ENCODE measurements at places on chromosomes 11 and 22.
A peak's percentile ranks its signal among the peaks of the same experiment; 100 is the strongest.

DNA sequence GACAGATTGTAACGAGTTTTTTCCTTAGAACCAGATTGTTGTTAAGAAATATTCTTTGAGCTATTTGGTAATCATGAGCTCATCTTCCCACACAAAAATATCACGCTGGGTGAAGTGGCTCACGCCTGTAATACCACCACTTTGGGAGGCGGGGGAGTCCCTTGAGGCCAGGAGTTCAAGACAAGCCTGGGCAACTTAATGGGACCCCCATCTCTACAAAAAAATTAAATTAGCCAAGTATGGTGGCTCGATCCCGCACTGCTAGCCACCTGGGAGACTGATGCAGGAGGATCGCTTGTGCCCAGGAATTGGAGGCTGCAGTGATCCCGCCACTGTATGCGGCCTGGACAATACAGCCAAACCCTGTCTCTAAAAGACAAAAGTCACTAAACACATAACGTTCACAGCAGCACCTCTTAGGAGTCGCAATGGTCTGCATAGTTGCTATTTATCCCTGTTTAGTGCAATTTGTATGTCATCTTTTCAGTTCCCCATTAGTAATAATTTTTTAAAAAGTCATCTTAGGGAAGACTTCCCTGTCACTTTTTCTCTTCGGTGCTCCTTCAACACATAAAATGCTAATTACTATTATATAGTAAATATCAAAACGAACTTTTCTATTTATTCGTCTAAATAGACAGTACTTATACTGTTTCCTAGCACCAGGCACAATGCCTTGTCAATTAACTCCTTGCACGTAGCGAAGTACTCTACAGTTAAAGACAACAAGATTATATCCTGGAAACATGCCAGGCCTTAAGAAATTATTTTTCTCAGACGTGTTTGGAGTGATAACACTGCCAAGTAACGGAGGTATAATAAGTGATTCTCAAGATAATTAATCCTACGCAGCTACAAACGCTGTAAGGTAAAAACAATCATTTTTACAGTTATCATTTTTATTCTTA is 1.1 kb downstream of the ST13 start:
- DNase-seq, result no peak

- DNase-seq, result no peak
Measured at GRCh38 chr11:129259931-129260348, 67.8 kb upstream of the ARHGAP32 start.

GRCh38 chr22:46829941-46830715 is 67.7 kb downstream of the TBC1D22A start:
- no peak for DNase-seq

GRCh38 chr11:134341805-134342571 is 10.2 kb downstream of the GLB1L2 start:
- DNase-seq, result no peak

- DNase-seq, result no peak
Measured at GRCh38 chr11:97965849-97966646, 1054.7 kb upstream of the CNTN5 start.

DNA sequence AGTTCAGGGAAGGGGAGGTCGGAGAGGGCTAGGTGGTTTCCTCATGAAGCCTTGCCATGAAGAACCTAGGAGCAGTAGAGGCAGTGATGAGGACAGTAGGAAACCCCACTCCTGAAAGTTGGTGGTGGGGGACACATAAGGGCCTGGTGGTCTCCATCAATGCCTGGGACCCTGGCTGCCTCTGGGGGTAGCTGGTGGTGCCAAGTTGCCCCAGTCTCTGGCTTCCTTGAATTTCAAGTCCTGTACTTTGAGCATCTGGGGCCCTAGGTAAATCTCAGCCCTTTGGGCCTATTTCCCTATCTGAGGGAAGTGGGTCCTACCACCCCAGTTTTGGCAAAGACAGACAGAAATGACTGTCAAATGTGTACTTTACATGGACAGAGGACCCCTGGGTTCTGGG is 28.1 kb downstream of the AMPD3 start:
- DNase-seq, result no peak

- DNase-seq, result no peak
Measured at GRCh38 chr11:83611600-83611999, 325.4 kb upstream of the CCDC90B start.

GRCh38 chr11:115302946-115303703 is 201.1 kb downstream of the CADM1 start:
- DNase-seq, result no peak

DNA sequence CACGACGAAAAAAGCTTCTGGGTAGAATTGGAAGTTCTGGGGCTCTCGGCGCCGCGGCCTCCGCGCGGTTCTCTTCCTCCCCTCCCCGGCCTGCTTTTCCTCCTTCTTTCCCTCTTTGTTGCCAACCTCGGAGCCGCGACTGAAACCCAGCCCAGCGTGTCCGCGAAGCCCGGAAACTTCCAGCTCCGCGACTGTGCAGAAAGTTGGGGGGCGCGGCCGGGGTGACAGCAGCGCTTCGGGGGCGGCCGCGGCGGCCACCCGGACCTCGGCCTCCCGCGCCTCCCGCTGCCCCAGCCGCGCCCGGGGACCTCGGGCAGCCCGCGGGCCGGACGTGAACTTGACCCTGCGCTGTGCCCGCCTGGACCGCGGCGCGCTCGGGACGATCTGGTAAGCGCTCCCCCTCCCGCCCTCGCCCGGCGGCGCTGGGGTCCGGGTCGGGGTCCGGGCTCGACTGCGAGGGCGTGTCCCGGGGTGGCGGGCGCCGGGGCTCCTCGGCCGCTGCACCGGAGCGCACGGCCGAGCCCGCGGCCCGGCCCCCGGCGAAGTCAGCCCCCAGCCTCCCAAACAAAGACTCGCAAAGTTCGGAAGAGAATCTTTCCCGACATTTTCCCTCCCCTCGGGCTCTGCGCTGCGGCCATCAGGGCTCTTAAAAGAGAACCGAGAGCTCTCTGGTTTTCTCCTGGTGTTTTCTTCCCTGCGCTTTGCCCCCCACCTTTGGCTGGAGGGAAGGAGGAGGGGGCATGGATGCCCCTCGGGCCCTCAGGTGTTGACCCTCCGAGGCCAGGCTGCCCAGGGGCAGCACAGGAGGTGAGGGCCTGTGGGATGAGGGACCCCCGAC is 67.9 kb upstream of the WNT7B start:
- peak; percentile 25 for DNase-seq

- no peak for DNase-seq
Measured at GRCh38 chr11:119402470-119402869, 20.5 kb downstream of the THY1 start.

DNA sequence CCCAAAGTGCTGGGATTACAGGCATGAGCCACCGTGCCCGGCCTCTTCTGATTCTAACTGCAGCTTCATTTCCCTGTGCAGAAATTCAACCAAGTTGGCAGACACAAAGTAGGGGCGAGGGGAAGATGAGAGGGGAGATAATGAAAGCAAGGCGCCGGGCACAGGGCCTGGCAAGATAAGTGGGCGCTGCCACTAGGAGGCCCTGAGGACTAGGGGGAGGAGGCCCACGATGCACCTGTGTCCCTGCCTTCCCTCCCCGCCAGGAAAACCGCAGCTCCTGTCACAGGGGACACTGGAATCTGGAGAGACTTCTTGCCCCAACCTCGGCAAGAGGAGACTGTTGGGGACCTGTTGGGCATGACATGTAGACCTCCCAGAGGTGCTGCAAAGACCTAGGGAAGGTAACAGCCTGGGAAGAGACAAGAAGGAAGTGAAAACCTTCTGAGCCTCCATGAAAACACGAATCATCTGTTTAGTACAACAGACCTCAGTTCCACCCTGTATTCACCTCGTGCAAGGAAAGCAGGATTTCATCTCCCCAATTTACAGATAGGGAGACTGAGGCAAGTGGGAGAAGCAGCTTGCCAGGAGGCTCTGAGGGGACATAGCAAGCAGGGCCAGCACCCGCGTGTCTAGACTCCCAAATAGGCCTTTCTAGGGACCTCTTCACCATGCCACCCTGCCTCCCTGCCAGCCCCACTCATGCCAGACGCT is 3.1 kb upstream of the LGALS1 start:
- DNase-seq, result no peak

DNA sequence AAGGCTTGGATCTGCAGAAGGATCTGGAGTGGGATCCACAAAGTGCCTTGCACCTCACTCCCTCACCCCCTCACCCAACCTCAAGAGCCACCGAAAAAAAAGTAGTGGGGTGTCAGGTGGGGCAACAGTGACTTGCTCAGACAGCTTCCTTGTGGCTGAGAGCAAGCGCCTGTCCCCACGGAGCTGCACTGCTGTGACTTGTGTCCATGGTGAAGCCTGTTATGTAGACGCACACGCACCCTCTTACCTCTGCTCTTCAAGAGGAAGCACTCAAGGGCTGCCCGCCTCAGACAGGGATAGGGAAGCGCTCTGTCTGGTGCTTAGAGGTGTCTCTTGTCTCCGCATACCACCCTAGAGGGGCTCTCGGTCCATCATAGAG is 1.2 kb downstream of the DRD2 start:
- DNase-seq, result no peak

DNA sequence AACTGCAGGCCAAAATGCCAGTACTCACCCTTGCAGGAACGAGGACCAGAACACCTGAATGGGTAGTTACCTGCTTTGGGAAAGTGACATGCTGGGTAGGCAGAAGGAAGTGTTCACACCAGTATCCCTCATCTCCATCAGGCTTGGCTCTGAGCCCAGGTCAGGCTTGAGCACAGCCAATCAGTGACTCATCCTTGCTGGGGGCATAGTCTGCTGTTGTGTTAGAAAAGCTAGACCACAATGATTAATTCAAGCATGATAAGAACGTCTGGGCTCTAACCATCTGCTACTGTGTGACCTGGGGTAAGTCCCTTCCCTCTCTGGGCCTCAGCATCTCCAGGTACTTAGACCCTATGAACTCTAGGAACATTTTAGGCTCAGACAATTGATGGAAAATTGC is 450.4 kb downstream of the MIAT start:
- DNase-seq, result no peak

DNA sequence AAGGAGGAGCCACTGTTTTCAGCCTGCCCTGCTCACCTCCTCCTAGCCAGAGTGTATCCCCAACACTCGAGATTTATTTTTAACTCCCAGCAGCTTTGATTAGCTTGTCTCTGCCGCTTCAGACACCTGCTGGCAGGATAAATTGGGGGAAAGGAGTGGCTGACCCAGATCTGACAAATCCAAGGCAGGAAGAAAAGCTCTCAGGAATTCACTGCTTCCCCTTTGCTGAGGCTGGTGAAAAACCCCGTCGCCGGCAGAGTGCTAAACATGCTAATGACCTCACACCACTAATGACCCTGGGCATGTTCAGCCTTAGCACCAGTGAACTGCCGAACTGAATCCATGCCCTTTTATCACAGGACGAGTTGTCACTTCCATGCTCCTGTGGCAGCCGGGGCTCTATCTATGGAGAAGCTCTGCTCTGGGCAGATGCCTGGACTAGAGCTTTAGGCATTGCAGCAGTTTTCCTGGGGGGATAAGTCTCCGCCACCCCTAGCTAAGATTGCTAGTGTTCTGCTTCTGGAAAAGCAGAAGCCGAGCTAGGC is 52.2 kb downstream of the FEZ1 start:
- DNase-seq, result no peak

GRCh38 chr11:61174949-61175348 is 13.7 kb upstream of the VPS37C start:
- DNase-seq, result no peak

- no peak for DNase-seq
Measured at GRCh38 chr11:62333768-62334167, 3.5 kb upstream of the ASRGL1 start.

GRCh38 chr11:113163291-113164030 is 150.9 kb upstream of the TTC12 start:
- DNase-seq, result no peak

DNA sequence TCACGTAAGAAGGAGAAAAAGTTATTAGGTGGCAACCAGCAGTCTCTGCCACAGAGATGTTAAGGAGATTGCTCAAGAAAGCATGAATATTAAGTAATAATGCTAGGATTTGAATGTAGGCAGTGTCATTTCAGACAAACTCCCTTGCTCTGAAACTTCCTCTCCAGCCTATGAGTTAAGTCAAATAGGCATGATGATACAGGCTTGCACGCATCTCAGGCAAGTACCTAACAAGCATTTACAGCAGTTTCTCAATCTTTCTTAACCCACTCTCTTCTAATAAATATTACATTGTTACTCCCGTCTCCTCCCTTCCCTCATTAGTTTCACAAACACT is 72.7 kb downstream of the RAB38 start:
- DNase-seq, result no peak

DNA sequence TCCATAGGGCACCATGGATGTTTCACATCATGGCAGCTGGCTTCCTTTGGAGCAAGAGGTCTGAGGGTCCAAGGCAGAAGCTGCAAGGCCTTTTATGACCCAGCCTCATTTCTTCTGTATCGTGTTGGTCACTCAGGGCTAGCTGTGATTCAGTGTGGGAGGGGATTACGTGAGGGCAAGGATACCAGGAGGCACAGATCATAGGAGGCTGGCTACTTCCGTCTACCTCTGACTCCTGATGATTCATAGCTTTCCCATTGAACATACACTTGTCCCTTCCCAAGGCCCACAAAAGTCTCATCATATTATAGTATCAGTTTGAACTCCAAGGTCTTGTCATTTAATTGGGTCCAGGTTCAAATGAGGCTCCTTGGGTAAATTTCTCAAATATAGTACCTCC is 135.3 kb upstream of the ZBED5 start:
- DNase-seq, result no peak

DNA sequence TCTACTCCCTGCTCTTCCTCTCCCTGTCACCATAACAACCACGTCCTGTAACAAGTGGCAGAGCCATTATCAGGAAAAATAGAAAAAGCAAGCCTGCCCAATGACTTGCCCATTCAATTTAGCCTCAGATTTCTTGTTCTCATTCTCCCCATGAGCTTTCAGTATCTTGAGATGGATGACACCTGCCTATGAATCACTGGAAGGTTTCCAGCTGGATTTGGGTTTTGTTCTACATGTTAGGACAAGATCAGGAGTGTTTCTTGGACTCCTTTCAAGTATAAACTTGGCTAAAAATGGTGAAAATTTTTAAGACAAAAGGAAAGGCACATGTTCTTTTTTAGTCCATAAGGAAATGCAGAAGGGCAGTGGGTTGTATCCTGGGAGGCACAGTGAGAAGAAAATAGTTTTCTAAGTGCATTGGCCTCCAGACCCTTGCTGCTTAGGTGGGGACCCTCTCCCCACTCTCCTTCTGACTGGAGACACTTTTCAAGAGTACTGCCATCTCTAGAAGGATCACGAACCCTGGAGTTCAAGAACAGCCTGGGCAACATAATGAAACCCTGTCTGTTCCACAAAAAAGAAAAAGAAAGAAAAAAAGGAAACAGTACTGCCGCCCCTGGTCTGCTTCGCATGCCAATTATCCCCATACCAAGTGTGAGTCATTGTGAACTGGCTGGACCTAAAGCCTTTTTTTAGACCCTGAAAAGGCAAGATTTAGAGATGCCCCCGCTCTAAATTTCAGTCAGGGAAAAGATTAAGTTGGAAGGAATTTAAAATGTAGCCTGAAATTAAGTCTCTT is 51.0 kb downstream of the MTNR1B start:
- no peak for DNase-seq

GRCh38 chr22:27179161-27179560 is 521.8 kb downstream of the MIAT start:
- DNase-seq, result no peak

Measured in activated CD4-positive, alpha-beta T cell treated with anti-CD3 and anti-CD28 coated beads for 4 hours (primary cell).